Amniotic epithelial cell (primary cell): ENCODE measurements at places on chromosomes 1 and 21.

GRCh38 chr1:60621368-60621851 lies 461.0 kb upstream of the NFIA start:
- DNase-seq, result no peak

GRCh38 chr21:35400233-35400939 lies 351.3 kb upstream of the RUNX1 start:
- peak; percentile 84 for DNase-seq

DNA sequence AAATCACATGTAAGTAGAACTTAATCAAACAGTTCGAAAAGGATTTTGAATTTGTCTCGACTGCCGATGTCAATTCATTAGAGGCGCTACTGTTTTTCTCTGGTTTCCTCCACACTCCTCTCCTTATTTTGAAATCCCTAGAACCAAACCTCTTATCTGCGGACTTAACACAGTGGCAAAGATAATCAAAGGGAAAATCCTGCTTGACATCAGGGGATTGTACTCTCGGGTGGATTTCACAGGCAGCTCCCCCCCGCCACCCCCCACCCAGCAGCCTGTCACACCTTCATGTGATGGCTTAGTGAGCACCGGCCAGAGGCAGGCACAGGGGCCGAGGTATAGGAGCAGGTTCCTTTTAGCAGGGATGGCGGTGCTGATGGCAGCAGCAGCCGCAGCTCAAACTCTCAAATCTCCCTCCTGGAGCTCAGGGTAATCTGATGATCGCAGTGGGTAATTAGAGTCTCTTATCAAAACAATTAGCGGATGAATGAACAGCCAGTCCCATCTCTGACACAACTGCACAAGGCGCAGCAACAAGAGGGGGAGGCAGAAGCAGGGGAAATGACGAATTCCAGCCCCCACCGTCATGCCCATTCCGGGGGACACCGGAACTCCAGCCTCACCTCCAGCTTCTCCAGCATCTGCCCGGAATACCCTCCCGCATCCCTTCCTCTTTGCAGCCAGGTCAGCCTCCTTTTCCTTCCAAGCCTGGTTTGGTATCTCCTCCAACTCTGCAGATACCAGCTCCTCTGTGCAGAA lies 80.3 kb downstream of the SSBP3 start:
- peak; percentile 56 for DNase-seq

DNA sequence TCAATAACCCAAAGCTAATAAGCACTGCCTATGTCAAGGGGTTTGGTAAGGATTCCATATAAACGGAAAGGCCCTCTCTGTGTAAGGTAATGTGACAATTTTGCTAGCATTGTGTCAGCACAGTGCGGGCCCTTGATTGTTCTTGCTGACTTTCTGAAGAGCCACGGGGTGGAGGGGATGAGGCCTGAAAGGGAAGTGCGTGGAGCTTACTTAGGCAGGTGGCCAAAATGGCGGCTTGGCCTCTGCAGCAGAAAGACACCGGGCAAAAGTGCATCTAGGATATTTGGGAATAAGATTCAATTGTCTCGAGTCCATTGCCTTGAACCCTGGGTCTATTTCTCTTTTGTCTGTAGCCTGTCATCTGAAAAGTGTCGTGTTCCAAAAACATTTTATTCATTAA lies 114.3 kb downstream of the TGFB2 start:
- DNase-seq, result no peak

DNA sequence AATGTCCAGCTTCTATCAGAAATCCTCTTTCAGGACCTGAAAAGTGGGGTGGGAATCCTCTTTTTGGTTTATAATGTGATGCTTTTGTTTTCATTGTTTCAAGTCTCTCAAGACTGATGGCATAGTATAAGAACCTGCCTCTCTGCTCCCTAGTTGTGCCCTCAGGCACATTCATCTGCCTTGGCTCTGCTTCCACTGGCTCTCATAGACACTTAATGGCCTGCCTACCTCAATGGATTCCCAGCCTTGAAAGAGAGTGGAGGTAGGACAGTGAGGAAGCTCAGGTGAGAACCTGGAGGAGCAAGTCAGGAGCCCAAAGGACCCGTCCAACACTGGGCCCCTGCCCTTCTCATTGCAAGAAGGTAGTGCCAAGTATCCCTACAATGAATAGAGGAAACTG lies 4.8 kb downstream of the TTLL7 start:
- no peak for DNase-seq
